ENCODE measurements at places on chromosomes 11 and 22.

- no peak for DNase-seq
Measured at GRCh38 chr22:39712751-39713525, 142.4 kb downstream of the CACNA1I start.

- no peak for DNase-seq
Measured at GRCh38 chr11:108916935-108917334, 252.1 kb downstream of the DDX10 start.

- DNase-seq = peak; percentile 35
Measured at GRCh38 chr11:94876645-94877442, 96.5 kb downstream of the CWC15 start.

GRCh38 chr22:31124811-31125465, 2.2 kb downstream of the INPP5J start:
- DNase-seq = no peak

GRCh38 chr11:92782806-92783205, 186.6 kb upstream of the MTNR1B start:
- DNase-seq = no peak

DNA sequence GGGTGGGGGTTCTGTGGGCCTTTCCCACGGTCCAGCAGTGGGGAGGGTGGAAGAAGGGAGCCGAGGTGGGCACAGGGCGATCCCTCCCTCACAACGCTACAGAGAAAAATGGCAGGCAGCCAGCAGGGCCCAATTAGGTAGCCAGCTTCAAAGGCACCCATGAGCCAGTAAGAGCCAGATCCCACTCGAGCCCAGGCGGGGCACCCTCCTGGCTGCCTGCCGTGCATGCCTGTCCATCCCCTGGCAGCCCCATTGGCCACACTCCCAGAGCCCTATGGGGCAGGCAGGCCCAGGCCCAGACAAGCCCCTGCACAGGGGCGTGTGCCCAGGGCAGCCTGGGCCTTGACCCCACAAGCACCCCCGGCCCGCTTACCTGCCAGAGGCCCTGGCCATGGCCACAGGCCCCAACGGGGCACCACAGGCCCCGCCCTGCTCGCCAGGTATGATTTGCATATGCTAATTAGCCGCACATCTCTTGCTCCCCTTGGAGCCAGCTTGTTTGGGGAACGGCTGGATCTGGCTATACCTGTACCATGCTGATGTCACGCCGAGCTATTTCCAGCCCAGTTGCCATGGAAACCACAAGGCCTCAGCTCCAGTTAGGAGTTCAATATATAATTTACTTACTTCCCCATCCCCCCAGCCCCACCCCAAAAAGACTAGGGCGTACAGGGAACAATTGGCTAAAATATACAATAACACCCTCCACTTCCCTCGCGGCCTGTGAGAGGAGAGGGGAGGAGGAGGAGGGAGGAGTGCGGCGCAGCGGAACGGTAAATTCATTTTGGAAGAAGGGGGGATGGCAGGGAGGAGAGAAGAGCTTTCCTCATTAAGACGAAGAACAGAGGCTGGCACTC, 47.5 kb upstream of the TCF20 start:
- no peak for DNase-seq

DNA sequence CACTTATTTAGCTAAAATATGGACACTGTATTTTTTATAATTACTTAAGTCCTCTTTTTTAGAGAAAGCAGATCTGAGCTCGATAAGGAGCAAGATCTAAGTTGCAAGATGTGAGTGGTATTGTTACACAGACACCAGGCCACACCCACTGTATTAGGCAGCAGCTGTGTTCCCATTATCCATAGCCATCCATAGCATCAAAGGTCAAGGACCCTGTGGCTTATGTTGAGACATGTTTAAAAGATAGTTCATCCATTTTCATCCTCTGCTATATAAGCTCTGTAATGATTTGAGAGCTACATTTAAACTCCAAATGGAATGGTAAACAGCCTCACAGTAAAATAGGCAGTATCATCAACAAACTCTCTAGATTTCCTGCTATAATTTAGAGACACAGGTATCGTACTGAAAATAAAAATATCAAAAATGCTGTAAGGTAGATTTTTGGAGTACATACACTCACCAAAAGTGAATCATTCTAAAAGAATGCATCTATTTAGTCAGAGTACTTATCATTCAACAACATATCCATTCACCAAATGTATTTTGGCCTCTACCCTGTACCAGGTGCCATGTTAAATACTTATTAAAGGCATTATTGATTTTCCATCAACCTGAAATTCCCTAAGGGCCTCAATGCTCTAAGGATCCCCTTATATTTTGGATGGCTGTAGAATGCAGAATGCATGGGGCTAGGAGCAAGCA, 574.0 kb downstream of the LRRC4C start:
- DNase-seq = no peak

- DNase-seq = no peak
Measured at GRCh38 chr11:45267052-45267451, 19.1 kb downstream of the SYT13 start.

- no peak for DNase-seq
Measured at GRCh38 chr11:19237813-19238212, 2.9 kb downstream of the E2F8 start.

Measured in stimulated activated CD8-positive, alpha-beta memory T cell treated with anti-CD3 and anti-CD28 coated beads, Interleukin-7, amount 100 ng/mL, for 24 hours (primary cell).